Hematopoietic multipotent progenitor cell treated with erythropoietin and hydrocortisone succinate and interleukin-3 and kit ligand, for 6 days (in vitro differentiated cells): ENCODE measurements at places on chromosomes 16 and 17.

- no peak for DNase-seq
Measured at GRCh38 chr16:4026854-4027253, 89.4 kb downstream of the ADCY9 start.

GRCh38 chr16:58948244-58948643, 214.1 kb upstream of the GOT2 start:
- no peak for DNase-seq

- DNase-seq = peak; percentile 57
Measured at GRCh38 chr17:57486882-57487301, 230.6 kb downstream of the MSI2 start.

DNA sequence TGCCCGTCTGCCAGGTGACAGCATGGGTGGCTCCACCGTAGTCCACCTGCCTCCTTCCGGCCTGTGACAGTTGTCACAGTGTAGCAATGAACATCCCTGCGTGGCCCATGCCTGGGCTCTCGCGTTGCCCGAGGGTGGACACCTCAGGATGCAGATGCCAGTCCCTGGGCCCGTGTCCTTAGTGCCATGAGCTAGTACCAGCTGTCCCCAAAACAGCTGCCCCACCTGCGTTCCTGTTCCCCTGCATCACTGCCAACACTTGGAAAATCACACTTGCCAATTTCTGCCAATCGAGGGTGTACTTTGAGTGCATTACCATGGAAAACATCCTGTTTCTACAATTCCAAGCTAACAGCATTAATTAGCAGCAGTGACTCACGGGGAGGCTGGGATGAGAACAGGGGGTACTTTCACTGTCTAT, 9.0 kb upstream of the C16orf95 start:
- DNase-seq = no peak

DNA sequence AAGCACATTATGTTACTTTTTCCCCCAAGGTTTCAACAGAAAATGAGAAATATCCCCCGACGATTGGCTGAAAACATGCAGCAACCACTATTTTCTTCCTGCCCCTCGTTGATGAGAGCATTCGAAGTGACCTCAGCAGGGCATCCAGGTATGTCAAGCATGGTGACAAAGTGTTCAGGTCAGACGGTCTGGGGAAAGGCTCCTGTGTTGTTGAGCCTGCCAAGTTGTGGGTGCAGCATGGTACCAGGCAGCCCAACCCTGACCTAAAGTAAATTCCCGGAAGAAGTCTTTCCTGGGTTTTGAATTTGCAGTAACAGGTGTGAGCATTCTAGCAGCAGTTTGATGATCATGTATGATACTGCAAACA, 51.7 kb upstream of the SEC14L1 start:
- peak; percentile 38 for DNase-seq

DNA sequence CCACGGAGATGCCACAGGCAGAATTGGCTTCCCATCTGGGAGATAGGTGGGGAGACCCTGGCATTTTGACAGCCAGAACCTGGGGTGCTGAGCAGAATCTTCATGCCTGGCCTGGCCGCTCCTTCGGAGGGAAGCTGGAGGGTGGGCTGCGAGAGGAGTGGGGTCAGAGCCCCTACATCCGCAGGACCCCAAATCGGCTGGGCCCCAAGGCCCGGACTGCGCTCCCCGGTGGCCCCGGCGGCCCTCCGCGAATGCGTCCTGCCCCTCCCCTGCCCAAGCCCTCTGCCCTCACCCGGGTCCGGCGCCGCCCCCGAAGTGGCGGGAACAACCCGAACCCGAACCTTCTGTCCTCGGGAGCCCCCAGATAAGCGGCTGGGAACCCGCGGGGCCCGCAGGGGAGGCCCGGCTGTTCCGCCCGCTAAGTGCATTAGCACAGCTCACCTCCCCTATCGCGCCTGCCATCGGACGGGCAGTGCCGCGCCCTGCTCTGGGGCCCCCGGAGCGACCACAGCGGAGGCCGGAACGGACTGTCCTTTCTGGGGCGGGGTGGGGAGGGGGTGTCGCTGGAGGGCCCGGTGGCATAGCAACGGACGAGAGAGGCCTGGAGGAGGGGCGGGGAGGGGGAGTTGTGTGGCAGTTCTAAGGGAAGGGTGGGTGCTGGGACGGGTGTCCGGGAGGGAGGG, 850 bp upstream of the PNMT start:
- peak; percentile 91 for DNase-seq

GRCh38 chr17:15194859-15195277, 70.3 kb downstream of the PMP22 start:
- no peak for DNase-seq

DNA sequence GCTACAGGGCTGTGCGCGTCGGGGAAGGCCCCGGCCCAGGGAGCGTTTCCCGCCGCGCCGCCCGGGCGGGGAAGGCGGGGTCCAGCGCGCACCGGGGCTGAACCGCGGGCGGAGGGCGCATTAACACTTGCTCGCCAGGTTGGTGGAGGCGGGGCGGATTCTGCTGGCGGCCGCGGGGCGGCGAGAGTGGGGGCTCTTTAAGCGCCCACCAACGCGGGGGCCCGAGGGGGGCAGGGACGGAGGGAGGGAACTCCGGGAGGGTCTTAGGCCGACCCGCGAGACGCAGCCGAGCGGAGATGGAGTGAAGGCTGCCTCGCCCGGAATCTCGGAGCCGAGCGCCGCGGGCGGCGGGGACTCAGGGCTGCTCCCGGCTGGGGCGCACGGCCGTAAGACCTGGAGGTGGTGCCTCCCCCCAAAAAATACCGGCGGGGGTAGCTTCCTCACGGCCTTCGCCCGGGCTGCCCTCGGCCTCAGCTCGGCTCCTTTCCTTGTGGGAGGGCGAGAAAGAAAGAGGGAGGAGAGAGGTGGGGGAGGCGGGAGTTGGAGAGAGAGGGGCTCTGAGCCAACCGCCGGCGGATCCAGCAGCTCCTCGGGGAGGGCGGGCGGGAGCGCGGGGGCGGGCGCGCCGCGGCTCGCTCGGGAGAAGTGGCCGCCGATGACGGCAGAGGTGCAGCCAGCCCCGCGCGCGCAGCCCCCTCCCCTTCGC, 415 bp upstream of the FOXF1 start:
- no peak for DNase-seq

- peak; percentile 46 for DNase-seq
Measured at GRCh38 chr17:51154176-51154575, 817 bp downstream of the NME1 start.
